ENCODE measurements at places on chromosomes 5 and 9. TPM values are rescaled to one million over a fixed set of nuclear protein-coding genes. Genes with fewer than 3 reads are reported as not detected.

DNA sequence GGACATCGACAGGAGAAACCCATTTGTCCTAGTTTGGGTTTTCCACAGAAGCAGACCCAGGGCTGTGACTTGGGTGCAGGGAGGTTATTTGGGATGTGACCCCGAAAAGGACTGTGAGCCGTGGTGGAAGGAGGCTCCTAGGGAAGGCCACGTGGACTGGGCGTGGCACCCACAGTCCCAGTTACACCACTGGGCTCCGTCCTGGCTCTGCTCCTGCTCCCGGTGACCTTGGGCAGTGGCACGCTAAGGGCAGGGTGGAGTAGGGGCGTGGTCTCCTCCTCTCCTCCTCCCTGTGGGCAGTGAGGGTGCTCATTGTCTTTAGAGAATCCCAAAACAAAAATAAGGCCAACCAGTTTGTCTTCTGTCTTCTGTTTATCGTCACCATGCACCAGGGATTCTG lies 190.1 kb downstream of the GADD45G start:
- H3K27ac ChIP-seq: no peak overlapping the region
- H3K27me3 ChIP-seq: no peaks in the 10 kb centered on the region
- DNase-seq: no peak
- H3K36me3 ChIP-seq: no peaks in the 10 kb centered on the region
- H3K4me3 ChIP-seq: no peak overlapping the region

- H3K4me1 ChIP-seq: peaks cover 4% of the 10 kb centered on the region
- no peak overlapping the region for H3K27ac ChIP-seq
- H3K27me3 ChIP-seq: no peaks in the 10 kb centered on the region
- no peak overlapping the region for H3K4me3 ChIP-seq
- H3K36me3 ChIP-seq: no peaks in the 10 kb centered on the region
- DNase-seq: no peak
These were observed 627.7 kb downstream of the CCDC171 start for GRCh38 chr9:16180546-16180945.

GRCh38 chr5:176609724-176610434 lies at the start of gene GPRIN1:
GPRIN1 (minus strand) TSS chr5:176610156; CDS start chr5:176599834, 10,322 bp downstream.
- H3K4me3 ChIP-seq: peak within 1 kb of the TSS; percentile 72
- H3K27ac ChIP-seq: no peak within 1 kb of the TSS
- no peaks in the 10 kb centered on the region for H3K36me3 ChIP-seq
- H3K4me1 ChIP-seq: peaks cover 6% of the 10 kb centered on the region
- H3K27me3 ChIP-seq: peaks cover 18% of the 10 kb centered on the region

DNA sequence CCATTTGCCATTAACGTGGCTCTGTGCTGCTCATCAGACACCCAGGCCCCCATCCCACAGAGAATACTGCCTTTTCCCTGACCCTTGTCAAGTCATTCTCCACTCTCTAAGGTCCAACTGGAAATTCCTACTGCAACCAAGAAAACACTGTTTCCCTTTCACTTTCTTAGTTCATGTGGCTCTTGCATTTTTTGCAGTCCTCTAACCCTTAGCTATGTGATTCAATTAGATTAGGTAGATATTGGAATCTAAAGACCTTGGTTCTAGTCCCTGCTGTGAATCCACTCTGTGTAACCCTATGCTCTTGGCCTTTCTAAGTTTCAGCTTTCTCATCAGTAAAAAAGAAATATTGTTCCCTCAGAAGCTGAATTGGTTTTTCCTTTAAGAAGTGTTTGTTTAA lies 649.4 kb downstream of the CCDC171 start:
- H3K27me3 ChIP-seq: no peaks in the 10 kb centered on the region
- H3K27ac ChIP-seq: no peak overlapping the region
- no peak overlapping the region for H3K4me3 ChIP-seq
- H3K4me1 ChIP-seq: no peaks in the 10 kb centered on the region
- H3K36me3 ChIP-seq: no peaks in the 10 kb centered on the region
- DNase-seq: no peak

DNA sequence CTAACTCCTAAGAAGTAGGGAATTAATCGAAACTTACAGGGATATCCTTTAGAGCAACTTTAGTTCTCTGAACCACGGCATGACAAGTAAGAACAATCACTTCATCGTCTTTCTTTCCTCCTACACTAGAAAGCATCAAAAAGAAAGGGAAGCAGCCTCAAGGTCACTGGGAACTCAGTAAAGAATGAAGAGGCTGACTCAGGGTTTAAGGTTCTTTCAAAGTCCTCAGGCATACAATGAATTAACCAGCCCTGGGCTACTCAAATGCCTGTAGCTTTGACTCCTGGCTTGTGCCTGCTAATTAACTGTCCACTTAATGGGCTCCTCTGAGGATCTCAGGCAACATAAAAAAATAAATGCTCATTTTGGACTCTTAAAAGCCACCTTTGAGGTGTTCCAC lies 102.0 kb downstream of the TRIM32 start:
- no peaks in the 10 kb centered on the region for H3K4me1 ChIP-seq
- no peaks in the 10 kb centered on the region for H3K36me3 ChIP-seq
- no peak overlapping the region for H3K4me3 ChIP-seq
- no peak overlapping the region for H3K27ac ChIP-seq
- H3K27me3 ChIP-seq: peaks cover 4% of the 10 kb centered on the region

DNA sequence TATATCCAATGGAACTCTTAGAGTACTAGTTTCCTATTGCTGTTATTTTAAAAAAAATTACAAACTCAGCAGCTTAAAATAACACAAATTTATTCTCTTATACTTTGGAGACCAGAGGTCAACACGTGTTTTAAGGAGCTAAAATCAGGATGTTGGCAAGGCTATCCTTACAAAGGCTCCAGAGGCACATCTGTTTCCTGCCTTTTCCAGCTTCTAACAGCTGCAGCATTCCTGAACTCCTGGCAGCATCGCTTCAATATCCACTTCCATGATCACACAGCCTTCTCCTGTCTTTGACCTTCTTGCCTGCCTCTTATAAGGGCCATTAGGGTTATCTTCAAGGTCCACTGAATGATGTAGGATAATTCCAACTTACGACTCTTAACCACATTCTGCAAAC lies 92.2 kb upstream of the CCNG1 start:
- no peak for DNase-seq
- no peak overlapping the region for H3K27ac ChIP-seq
- H3K4me3 ChIP-seq: no peak overlapping the region
- H3K36me3 ChIP-seq: no peaks in the 10 kb centered on the region
- H3K4me1 ChIP-seq: no peaks in the 10 kb centered on the region

Gene NPR2
- total RNA-seq: 22.0 TPM

Gene CKMT2
- 1,395 TPM for total RNA-seq

Gene ENTREP1
- total RNA-seq: 31.3 TPM

Gene CCL27
- not detected for total RNA-seq

Gene GLRA1
- not detected for total RNA-seq

Gene UBE2QL1
- total RNA-seq: 25.2 TPM
